ENCODE measurements at places on chromosomes 4 and X.

DNA sequence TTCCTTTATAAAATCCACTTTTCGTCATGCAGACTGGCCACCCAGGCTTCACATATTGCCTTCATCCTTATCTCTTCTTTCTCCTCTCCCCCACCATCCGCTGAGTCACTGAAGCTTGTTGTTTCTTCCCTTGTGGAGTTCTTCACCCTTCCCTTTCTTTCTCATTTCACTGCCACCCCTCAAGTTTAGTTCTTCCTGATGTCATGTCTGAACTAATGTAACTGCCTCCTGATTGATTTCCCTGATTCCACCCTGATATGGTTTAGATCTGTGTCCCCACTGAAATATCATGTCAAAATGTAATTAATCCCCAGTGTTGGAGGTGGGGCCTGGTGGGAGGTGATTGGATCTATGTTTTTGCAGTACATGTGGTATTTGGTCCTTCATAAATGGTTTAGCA lies 151.4 kb downstream of the CPEB2 start:
- DNase-seq, result no peak

- no peak for DNase-seq
These were observed 794.7 kb downstream of the RAB28 start for GRCh38 chr4:12689457-12689856.

- DNase-seq, result no peak
These were observed 8.3 kb downstream of the CSN2 start for GRCh38 chr4:69957209-69957608.

- DNase-seq, result no peak
These were observed 12.2 kb upstream of the EXOSC9 start for GRCh38 chr4:121788896-121789295.

DNA sequence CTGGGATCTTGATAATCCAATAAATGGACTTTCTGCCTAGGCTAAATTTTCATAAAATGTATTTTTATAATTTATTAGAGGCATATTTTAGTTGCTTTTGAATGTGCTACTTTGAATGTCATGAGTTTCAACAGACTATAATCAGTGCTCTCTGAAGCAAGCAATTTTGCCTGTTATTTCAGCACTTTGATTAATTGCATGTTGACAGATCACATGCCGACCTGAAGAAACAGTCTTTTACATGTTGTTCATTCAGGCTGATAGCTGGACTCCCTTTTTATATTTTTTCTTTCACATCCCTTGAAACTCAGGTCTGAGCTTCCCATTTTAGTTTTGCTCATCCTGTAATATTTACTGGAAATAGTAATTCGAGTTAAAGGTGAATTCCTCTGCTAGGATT lies 341.0 kb downstream of the NAP1L3 start:
- no peak for DNase-seq

DNA sequence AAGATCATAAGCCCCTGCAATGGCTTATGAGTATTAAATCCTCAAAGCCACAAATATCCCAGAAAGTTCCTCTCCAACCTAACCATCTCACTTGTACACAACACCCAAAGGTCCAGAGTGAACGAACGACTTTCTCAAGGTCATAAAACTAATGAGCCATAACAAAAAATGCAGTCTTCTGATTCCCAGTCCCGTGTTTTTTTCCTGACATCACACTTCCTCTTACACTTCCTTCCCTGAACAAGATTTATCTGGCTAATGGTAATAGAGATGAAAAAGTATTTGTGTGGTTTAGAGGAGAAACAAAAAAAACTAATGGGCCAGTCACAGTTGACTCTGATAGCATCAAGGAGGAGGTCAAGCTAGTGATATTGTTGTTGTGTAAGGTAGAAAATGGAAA lies 99.5 kb upstream of the KLHL13 start:
- DNase-seq, result no peak

GRCh38 chrX:38271154-38271716 lies 50.6 kb upstream of the SRPX start:
- DNase-seq, result no peak

GRCh38 chr4:122537388-122538135 lies 81.0 kb upstream of the IL2 start:
- DNase-seq, result no peak

GRCh38 chr4:14008494-14008893 lies 381.0 kb upstream of the BOD1L1 start:
- DNase-seq, result no peak

GRCh38 chrX:80816051-80816450 lies 6.4 kb upstream of the BRWD3 start:
- no peak for DNase-seq

DNA sequence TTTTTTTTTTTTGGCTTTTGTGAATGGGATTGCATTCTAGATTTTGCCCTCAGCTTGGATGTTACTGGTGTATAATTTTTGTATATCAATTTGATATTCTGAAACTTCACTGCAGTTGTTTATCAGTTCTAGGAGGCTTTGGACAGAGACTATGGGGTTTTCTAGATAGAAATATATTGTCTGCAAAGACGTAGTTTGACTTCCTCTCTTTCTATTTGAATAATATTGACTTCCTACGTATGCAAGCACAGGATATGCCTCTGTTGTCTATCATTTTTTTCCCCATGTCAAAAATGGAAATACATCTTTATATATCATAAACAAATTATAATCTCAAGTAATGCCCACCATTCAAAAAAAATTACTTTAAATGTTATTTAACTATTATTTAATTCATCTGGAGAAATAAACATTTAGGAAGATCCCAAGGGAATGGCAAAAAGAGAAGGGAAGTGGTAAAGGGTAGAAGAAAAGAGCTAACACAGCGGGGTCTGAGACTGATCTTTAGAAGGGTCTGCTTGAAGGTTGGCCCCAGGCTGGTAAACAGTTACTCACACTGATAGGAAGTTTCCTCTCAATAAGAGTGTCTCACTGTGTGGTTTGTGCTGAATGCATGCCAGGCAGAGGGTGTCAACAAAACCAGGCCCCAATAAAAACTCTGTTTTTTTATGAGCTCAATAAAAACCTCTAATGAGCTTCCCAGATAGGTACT lies 35.7 kb downstream of the ZNF518B start:
- no peak for DNase-seq

GRCh38 chr4:151250706-151251105 lies 26.3 kb upstream of the PRSS48 start:
- no peak for DNase-seq

GRCh38 chrX:54413753-54414152 lies 26.5 kb upstream of the TSR2 start:
- DNase-seq, result no peak
